Activated CD4-positive, alpha-beta T cell treated with anti-CD3 and anti-CD28 coated beads, Interleukin-2, amount 50 U/mL, for 48 hours (primary cell): ENCODE measurements at places on chromosomes 12 and 14.

GRCh38 chr12:12724421-12725085 is 7.4 kb downstream of the CDKN1B start:
- no peak for DNase-seq

- no peak for DNase-seq
Measured at GRCh38 chr14:25006961-25007795, 42.8 kb downstream of the STXBP6 start.

- DNase-seq: peak; percentile 65
Measured at GRCh38 chr14:55129428-55130195, 560 bp downstream of the LGALS3 start.

- DNase-seq: no peak
Measured at GRCh38 chr12:2251526-2252209, 198.9 kb downstream of the CACNA1C start.

DNA sequence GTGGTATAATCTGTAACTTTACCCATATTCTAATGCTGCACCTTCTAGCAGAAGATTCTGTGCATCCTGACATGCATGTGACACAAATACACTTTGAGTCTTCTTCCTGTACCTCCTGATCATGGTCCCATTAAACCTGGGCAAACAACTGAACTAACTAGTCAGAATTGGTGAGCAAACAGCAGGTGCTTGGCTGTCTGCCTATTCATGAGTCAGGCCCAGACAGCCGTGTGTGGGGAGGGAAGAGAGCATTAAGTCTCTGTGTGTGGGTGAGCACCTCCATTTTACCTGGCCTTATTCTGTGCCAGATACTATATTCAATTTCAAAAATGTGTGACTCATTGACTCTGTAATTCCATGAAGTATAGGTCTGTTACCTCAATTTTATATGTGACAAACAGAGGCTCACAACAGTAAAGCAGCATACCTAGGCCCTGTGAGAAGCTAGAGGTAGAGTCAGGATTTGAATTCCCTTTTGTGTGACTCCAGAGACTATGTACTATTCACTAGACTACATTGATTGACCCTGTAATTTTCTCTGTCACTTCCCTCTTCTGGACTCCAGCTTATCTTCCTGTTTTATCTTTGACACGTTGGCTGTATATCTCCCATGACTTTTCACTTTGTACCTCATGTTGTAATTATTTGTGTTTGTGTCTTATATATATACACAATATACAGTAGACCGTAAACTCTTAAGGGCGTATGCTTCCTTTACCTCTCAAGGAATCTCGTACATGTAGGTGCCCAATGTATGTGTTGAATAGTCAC is 32.2 kb downstream of the SUSD6 start:
- DNase-seq: peak; percentile 69

DNA sequence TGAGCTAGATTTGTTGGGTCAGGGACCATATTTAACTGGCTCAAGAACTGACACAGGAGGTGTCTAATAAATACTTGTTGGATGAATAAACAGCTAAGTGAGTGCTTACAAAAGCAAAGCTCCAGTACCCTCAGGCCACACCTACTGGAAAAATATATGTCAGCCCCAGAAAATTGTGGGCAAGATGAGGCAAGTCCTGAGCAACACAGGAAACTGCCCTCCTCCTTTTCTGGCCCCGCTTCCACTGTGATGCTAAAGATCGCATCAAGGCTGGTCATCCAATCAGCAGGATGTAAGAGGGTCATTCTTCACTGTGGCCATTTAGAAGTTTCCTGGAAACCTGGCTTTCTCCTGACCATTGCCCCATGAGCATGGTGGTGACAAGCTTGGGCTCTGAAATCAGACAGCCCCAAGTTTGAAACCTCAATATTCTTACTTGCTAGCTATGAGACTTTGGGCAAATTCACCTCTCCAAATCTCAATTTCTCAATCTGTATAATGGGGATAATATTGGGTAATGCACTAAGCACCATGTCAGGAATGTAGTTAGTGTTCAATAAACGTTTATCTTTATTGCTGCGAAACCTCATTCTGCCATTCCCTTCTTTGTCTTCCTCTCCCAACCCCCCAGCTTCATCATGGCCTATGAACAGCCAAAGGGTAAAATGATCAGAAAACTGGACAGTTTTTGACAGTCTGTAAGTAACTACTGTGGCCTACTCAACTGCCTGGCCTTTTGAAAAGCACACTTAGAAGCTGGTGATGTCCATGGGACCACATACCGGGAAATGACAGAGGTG is 139.3 kb upstream of the PZP start:
- no peak for DNase-seq

GRCh38 chr12:87406926-87407325 is 622.3 kb downstream of the C12orf50 start:
- no peak for DNase-seq

GRCh38 chr14:63504648-63505047 is 38.5 kb downstream of the PPP2R5E start:
- no peak for DNase-seq

DNA sequence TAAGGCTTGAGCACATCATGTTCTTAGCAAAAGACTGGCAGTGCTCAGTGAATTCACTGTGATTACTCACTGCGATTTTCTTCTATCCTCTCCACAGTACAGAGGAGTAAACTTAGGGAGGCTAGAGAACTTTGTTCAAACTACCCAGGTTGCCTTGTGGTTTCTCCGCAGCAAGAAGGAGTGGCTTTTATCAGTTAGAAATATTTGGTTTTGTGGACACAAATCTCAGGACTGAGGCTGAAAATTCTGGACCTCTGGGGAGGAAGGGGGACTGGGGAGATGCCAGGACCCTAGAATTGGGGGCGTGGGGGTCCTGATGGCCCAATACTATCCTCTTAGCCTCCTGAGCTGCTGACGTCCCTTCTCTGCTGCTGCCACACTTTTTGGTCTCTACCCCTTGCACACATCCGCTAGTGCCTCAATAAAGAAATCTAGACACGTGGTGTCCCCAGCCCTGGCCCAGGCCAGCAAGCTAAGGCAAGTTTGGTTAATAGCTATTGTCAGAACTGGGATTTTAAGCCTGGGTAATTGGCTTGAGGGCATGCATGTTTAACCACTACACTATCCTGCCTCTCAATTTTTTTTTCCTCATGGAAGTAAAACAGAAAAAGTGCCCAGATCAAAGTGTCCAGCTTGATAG is 842 bp downstream of the OAS2 start:
- peak; percentile 48 for DNase-seq

- no peak for DNase-seq
Measured at GRCh38 chr14:59294662-59294992, 106.2 kb downstream of the DAAM1 start.

DNA sequence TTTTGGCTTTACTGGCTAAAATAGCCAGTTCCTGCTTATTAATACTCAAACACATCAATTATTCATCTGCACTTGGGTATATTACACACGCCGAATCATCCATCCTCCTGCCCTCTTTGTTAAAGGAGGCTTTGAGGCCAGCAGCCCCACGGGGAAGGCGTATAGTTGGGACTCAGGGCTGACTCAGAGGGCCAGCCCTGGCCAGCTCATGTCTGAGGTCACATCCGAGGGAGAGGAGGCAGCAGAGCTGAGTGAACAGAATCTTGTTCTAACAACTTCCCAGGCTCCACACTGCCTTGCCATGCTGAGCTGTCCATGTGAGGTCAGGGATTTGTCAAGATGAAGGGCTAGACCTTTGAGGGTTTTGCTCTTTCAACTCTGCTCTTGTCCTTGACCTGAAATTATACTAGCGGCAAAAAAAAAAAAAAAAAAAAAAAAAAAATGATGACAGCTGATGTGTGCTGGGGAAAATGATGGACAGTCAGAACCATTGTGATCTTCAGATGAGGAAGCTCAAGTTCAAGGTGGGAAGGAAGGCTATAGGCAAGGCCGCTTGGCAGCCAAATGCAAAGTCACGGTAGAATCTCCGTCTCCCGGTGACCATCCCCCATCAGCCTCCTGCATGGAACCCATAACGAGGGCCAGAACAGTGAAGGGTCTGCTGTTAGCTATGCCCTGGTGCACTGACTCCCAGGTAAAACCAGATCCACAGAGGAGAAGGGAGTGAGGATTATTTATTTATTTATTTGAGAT is 12.5 kb upstream of the MARK3 start:
- peak; percentile 26 for DNase-seq

GRCh38 chr14:44990533-44990932 is 28.5 kb downstream of the TOGARAM1 start:
- no peak for DNase-seq

- no peak for DNase-seq
Measured at GRCh38 chr12:115672506-115673080, 604.9 kb downstream of the MED13L start.

DNA sequence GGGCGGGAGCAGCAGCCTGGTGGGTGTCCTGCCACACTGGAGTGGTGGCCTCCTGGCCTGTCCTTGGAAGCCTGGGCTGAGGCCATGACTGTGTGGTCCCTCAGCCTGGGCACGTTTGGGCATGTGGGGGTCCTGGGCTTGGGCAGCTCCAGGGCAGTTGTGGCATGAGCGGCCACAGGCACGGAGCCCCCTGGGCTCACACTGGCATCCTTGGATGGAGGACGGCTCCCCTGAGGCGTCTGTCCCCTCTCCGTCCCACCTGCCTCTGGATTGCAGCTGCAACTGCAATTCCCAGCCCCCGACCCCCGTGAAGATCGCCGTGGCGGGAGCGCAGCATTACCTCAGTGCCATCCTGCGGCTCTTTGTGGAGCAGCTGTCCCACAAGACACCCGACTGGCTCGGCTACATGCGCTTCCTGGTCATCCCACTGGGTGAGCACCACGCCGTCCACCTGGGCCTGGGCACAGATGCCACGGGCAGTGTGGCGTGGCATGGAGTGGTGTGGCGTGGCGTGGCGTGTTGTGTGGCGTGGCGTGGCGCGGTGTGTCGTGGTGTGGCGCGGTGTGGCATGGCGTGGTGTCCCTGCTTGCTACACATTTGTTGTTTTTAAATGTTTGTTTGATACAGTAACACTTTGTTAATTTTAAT is 15.1 kb upstream of the TEX22 start:
- DNase-seq: no peak

DNA sequence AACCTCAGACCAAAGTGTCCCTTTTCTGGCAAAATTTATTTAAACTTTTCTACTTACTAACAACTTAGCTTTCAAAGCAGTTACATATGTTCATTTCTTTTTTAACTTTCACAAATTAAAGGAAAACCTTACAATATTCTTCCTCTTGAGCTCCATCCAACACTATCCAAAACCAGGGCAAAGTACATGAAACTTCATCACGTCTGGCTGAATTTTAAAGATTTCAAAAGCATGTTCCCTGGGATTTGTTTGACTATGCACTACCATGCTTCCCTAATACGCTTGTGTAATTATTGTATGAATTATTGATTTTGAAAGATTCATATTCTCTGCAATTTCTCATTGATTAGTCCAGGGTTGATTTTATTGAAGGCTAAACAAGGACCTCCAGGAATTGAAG is 343.1 kb upstream of the TMPO start:
- DNase-seq: no peak
